NCI-H446 (cell line): ENCODE measurements at places on chromosomes 3 and 15.

DNA sequence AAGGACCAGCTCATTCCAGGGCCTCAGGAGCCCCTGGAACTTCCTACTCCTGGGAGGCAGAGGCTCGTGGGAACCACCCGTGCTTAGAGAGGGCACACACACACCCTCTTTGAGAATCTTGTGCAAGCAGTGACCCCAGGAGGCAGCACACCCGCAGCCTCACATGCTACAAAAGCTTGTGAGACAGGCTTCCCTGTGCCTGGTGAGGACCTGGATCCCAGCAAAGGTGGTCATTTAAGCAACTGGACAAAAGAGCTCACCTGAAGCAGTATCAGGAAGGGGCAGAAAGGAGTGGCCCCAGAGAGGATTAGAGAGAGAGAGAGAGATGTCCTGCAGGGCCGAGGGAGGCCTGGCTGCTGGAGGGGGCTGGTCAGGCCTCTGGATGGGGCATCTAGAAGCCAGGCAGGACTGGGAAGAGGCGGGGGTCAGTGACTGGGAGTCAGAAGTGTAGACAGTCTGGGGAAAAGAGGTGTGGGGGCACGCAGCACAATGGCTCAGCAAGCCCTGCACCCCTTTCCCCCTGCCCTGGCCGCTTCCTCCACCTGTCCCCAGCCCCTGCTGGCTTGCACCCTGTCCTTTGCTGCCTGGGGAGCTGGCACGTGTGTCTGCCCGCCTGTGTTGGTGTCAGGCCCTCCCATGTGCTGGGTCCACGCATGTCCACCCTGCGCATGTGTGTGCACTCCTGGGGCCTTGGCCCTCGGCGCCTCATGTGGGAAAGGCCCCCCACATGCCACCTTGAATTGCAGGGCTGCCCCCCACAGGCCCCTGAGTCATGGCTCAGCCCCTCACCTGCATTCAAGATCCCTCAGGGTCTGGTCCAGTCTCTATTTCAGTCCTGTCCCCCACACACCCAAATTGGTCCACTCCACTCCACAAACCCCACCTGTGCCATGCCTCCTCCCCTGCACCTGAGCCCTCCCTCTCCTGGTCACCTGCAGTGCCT lies 36.9 kb downstream of the TSPAN3 start:
- DNase-seq, result no peak

- DNase-seq, result peak; percentile 30
Measured at GRCh38 chr3:170953736-170954135, 45.3 kb upstream of the EIF5A2 start.

GRCh38 chr3:78728406-78729145 lies 1039.2 kb downstream of the ROBO1 start:
- peak; percentile 83 for DNase-seq

DNA sequence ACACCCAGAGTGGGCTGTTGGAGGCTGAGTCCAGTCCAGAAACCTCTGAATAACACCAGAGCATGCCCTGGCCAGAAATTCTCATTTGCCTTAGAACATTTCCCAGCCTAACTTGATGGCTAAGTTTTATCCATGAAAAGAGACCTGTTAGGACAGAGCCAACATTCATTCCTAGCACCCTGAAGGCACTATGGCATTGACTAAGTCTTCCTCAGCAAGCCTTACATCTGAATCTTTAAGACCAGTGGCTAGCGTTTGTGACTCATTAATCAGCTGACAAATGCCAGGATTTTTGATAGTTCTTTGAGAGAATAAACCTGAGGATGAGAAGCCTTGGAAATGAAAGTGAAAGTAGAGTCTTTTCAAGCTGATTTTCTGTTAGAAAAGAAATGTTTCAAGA lies 1087.1 kb upstream of the ALCAM start:
- DNase-seq, result no peak

DNA sequence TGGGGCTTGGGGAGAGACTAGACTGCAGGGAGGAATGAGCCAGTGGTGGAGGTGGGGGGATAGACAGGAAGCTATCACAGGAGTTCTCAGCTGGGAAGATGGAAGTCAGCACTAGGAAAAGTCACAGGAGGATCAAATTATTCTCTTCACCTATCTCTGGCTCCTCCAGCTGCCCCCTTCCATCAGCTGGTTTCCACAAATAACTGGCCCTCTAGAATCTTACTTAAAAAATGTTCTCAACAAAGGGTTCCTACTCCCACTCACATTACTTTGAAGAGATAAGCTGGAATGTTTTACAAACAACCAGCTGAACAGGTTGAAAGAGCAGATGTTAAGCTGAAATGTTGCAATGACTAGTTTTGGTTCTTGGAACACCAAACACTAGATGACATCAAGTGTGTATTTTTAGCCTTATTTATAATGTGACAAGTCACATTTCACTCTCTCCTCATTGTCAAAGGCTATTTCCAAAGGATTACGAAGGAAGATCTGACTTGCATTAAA lies 102.7 kb upstream of the AADACL2 start:
- DNase-seq, result no peak

DNA sequence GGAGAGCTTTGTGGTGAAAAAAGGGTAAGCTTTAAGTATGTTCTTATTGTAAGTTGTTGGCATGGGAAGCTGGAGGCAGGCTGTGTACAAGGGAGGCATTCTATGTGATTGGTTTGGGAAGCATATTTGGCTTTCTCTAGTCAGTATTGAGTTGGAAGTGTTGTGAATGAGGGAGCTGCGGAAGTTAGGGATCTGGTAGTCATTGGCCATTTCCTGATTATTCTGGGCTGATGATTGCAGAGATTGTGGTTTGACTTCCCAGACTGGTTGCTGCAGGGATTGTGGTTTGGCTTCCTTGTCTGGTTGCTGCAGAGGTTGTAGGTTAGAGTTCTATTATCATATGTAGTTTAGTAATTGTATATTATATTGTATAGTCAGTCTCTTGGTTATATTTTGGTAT lies 21.0 kb downstream of the STXBP5L start:
- DNase-seq, result no peak

DNA sequence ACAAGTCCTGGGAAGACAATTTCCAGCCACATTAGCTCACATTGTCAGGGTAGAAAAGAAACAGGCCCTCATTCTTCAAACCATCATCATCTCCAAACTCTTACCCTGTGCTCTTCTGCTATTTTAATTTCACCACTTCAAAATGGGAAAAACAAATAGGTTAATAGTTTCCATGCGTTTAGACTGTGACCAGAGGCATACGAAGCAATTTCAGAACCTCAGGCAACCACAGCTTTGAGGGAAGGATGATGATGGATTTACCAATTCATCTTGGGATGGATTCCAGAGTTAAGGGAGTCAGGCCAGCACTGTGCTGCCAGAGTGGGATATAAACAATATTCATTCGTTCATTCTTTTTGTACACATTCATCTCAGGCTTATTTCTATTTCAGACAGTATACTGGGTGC lies 307.8 kb upstream of the TPRG1 start:
- no peak for DNase-seq

GRCh38 chr3:69433969-69434325 lies 48.1 kb upstream of the FRMD4B start:
- DNase-seq, result no peak

DNA sequence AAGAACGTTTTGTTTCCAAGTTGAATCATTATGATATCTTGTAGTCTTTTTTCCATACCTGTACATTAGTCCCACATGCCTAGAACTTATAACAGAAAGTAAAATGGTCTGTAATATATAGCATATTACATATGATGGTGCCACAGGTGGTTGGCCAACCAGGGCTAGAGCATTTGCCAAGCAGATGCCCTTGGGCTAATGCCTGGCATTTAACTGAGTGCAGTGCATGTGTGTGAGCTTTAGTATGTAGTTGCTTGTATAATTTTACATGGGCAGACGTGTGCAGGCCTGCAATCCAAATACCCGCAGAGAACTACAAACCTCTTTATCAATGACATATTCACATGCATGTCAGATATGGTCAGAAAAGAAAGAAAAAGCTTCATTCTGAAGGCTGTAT lies 27.5 kb downstream of the THSD4 start:
- no peak for DNase-seq

DNA sequence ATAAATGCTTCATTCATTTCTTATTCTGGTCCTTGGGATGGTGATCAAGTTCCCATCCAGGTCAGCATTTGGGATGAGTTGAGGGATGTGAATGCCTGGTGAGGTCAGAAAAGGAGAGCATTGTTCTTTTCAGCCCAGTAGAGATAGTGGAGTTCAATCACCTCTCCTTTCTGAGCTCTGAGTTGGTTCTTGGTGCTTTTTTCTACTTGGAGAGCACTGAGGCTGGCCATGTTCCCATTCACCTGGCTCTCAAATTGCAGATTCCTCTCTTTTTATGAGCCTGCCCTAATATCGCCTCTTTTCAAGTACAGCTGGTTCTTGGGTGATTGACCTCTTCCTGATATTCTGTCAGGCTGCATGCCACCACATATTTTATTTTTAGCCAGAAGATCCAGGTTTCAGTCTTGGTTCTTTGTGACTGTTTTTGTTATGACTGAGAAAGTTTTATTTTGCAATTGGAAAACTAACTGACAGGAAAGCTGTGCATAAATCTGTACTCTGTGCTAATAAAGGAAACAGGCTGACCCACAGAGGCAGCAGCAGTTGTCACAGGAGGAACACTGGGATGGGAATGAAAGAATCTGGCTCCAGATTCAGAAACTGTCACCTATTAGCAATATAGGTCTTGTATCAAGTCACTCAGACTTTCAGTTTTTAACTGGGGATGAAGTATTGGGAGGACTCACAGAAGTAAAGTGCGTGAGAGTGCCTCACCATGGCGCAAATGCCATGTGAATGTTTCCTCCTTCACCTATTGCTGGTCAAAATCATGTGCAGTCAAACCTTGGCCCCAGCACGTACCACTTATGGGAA lies 10.7 kb downstream of the AQP9 start:
- DNase-seq, result no peak

- DNase-seq, result peak; percentile 39
Measured at GRCh38 chr3:178434206-178434805, 101.9 kb upstream of the KCNMB2 start.

DNA sequence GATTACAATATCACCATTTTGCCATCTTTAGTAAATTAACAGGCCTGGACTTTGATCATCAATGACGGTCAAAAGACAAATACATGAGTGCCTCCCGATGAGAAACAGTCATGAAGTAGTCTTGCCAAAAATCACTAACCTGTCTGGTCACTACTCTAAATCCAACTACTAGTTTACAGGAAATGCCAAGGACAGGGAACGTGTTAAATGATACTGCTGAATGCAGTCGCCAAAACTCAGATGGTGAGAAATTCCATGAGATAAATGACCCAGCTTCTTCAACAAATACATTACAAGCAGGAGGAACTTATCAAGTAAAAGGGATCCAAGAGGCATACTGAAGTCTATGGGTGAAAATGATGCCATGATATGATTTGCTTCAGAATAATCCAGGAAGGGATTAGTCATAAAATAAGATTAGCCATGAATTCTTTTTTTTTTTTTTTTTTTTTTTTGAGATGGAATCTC lies 35.8 kb upstream of the ATP13A3 start:
- DNase-seq, result no peak

DNA sequence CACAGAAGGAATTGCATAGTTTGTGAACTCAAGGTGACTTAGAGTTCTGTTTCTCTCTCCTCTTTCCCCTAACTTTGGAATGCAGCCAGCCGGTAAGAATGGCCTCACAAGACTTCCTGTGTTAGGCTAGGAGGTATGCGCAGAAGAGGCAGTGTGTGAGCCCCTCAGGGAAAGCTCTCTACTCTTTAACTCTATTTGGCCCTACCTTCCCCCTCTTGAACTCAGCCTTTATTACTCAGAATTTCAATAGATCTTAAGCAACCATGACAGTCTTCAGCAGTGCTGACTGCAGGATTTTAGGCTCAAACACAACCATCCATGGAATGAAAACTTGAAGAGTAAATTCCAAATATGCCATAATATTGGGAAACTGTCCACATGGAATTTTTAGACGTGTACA lies 209.5 kb downstream of the DTWD1 start:
- DNase-seq, result no peak

DNA sequence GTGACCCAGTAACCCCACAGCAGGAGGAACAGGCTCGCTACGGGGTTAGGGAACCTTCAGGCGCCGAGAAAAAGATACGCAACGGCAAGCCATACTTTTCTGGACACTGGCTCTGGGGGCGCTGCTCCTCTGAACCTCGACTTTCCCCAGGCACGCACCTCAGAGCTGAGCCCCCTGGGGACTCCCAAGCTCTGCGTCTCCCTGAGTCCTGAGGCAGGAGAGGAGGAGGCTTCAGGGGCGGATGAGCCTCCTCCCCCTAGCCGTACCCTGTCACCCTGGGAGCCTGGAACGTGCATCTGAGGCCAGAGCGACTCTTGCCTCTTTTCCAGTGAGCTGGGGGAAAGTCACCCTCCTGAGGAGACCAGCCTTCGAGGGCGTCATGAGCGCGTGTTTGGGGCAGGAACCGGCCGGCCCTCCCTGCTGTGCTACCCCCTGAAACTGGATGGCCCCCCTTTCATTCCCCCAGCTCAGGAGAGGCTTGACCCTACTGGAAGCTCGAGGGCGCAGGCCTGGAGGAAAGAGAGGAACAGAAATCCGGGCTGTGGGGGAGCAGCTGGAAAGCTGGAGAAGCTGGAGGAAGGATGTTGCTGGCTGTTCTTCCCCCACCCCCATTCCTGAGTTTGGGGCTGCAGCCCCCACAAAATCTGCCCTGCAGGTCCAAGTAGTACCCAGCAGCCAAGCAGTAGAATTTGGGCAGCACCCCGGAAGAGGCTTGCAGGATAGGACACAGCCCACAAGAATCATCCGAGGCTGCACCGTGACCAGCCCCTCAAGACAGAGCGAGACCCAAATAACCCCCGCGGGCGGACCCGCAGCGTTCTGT lies 25.1 kb upstream of the POLG start:
- no peak for DNase-seq

- DNase-seq, result no peak
Measured at GRCh38 chr15:22861161-22861560, 22.7 kb downstream of the NIPA2 start.

GRCh38 chr15:39783244-39783820 lies 691 bp upstream of the FSIP1 start:
- DNase-seq, result no peak

- no peak for DNase-seq
Measured at GRCh38 chr15:43406808-43407207, 35.9 kb downstream of the TUBGCP4 start.

DNA sequence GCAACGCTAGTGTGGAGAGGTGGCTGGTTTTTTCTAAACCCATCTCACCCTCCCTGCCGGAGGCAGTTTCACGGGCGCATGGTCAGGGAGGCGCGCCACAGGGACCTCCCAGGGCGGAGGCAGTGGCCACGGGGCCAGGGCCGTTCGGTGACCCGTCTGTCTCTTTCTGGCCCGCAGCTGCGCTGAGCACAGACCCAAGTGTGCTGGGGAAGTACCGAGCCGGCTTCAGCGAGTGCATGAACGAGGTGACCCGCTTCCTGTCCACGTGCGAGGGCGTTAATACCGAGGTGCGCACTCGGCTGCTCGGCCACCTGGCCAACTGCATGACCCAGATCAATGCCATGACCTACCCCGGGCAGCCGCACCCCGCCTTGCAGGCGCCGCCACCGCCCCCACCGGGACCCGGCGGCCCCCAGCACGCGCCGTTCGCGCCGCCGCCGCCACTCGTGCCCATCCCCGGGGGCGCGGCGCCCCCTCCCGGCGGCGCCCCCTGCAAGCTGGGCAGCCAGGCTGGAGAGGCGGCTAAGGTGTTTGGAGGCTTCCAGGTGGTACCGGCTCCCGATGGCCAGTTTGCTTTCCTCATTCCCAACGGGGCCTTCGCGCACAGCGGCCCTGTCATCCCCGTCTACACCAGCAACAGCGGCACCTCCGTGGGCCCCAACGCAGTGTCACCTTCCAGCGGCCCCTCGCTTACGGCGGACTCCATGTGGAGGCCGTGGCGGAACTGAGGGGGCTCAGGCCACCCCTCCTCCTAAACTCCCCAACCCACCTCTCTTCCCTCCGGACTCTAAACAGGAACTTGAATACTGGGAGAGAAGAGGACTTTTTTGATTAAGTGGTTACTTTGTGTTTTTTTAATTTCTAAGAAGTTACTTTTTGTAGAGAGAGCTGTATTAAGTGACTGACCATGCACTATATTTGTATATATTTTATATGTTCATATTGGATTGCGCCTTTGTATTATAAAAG lies 1.8 kb downstream of the HES1 start:
- DNase-seq, result peak; percentile 22
